ENCODE measurements at places on chromosomes 12 and 14.
A peak's percentile ranks its signal among the peaks of the same experiment; 100 is the strongest.

GRCh38 chr12:101857043-101857558, 20.3 kb upstream of the DRAM1 start:
- no peak for DNase-seq

DNA sequence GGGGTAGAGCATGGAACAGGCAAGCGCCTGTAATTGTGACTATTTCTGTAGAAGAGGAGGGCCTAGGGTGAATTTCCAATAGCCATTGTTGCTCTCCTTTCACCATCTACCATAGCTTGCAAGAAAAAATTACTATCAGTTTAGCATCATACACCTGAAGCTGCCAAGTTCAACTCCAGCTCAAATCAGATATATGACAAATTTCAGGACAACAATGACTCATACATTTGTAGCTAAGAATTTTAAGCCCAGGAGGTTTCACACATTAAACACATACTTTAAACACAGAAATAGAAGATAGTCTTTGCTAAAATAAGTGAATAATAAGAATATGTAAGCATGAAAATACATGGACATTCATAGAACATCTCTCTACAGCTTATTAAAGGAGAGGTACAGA, 17.6 kb upstream of the G2E3 start:
- no peak for DNase-seq

DNA sequence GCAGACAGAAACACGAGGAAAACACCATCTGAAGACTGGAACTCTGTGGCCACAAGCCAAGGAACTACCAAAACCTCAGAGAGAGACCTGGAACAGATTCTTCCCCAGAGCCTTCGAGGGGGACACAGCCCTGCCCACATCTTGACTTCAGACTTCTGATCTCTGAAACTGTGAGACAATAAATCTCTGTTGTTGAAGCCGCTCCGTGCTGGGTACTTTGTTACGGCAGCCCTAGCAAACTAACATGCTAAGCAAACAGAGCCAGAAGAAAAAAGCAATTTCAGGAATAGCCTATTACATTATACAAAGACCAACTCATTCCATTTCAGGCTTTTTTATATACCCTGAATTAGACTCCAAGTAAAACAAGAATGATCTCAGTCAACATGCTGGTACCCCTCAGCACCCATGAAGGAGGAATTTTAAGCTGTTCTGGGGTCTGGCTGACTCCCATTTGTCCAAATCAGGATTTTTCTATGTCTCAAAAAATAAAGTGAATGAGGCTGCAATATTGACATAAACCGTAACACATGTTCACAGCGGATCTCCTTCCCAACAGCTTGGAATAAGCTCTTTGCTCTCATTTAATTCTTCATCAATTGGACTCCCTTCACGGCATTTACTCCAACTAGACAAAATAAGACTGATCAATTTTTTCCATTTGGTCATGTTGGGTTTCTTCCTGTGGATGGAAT, 190.1 kb downstream of the FOXN3 start:
- DNase-seq = no peak

GRCh38 chr12:12018454-12018853, 52.3 kb upstream of the BCL2L14 start:
- DNase-seq = no peak

DNA sequence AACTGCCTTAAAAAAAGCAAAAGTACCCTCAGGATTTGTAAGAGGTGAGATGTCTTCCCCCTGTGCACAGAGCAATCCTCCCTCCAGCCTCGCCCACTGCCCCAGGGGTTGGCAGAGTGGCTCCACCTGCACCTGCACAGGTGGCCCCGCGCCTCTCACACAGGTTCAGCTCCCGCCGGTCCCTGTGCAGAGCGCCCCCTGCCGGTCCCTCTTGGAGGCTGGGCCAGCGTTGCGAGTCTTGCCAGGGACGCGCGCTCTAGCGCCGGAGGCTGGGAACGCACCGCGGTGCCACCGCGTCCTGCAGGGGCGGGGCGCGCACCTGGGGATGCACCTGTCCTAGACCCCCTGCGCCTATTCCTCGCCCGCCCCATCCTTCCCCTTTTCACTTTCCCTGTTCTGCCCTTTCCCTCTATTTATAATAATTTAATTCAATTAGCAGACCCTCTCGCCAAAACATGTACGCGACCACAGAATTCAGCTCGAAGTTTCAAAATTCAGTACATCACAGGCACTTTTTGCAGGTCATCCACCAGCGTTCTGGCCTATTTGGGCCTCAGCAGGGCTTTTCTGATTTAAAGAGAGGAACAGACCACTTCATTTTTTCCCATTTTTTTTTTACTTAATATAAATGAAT, 618.6 kb downstream of the AACS start:
- DNase-seq = no peak

DNA sequence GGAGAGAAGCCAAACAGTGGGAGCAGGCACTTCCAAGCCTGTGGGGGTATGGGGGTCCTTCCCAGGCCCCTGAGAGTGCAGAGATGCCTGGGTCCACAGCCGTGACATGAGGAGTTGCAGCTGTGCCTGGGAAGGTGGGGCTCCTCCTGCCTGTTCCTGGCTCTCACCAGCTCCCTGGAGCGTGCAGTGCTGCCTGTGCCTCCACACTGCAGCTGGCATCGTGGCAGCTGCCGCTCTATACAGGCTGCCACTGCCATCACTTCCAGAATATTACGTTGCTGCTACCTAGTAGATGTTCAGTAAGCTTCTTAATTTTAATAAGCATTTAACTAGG, 223.7 kb downstream of the KCNC2 start:
- DNase-seq = no peak

DNA sequence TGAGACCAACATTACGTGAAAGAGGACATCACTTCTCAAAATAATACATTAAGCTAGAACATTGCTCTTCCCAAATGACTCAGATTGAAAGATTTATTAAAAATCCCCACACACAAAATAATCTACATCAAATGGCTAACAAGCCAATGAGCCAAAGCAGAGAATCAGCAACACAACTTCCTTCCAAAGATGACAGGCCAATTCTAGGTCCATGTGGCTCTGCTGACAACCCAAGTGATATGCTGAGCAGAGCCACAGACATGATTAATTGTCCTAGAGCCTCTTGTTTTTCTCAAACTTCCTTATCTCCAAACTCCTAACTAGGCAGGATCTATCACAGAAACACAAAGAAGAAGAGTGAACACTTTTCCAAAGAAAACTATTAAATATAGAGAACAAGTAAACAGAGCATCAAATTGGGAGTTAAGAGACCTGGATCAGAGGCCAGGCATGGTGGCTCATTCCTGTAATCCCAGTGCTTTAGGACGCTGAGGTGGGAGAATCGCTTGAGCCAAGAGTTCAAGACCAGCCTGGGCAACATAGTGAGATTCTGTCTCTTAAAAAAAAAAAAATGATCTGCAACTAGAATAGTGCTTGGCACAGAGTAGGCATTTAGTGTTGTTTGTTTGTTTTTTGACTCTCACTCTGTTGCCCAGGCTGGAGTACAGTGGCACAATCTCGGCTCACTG, 38.5 kb downstream of the SENP1 start:
- DNase-seq = no peak

- no peak for DNase-seq
Measured at GRCh38 chr14:98742001-98742400, 530.0 kb downstream of the BCL11B start.

DNA sequence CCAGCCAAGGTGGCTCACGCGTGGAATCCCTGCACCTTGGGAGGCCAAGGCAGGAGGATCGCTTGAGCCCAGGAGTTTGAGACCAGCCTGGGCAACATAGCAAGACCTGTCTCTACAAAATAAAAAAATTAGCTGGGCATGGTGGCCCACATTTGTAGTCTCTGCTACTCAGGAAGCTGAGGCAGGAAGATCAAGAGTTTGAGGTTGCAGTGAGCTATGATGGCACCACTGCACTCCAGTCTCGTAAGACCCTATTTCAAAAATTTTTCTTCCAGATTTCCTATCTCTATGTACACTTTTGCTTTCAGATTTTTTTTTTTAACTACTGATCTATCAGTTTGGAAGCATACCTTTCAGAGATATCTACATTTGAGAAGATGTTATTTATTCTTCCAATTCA, 15.3 kb downstream of the SNX6 start:
- no peak for DNase-seq

GRCh38 chr12:25876383-25877045, 82.0 kb upstream of the RASSF8 start:
- no peak for DNase-seq

DNA sequence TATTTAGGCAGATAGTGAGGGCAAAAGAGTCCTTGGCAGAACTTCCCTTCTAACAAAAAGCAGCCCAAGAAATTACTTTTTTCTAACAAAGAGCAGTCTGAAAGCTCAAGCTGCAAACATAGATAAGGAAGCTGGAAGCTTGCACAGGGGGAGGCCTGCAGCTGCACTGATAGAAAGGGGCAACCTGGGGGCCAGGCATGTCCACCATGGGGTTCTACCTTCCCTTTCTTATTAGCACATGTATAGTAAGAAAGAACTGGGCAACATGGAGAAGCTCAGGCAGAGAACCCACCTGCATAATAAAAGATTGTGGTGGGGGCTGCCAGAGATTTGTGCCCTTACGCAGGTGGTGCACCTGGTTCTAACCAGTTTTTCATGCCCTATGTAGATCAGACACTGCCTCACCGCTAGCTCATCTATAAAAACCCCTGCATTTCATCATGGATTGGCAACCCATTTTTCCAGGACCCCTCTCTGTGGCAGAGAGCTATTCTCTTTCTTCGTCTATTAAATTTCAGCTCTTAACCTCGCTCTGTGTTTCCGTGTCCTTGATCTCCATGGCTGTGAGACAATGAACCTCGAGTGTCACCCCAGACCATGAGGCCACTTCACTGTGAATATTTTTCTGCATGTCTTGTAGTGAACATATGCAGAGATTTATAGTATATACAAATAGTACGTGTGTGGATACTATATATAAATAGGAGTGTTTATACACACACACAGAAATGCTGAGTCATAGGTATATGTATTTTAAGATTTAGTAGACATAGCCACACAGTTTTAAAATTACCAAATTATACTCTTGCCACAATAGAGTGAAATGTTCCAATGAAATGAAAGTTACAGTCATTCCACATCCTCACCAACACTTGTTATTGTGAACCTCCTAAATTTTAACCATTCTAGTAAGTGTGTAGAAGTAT, 53.0 kb downstream of the PEX5 start:
- DNase-seq = no peak

DNA sequence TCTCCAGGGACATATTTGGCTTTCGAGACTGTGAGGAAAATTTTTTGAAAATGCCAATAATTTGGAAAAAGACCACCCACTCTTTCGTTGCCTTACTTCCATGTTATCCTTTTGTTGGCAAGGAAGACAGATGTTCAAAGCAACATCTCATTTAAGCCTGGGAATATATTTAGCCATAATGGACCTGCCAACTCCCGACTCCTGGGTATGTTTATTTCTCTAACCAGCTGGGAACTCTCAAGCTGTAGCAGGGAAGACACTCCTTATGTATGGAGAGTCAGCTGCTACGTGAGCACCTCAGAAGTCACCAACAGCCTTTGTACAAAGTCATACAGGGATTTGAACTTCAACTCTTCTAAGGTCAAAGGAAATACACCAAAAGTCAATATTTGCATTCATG, 96.5 kb upstream of the DAAM1 start:
- DNase-seq = no peak

GRCh38 chr12:110338754-110339153, 57.7 kb downstream of the ATP2A2 start:
- DNase-seq = no peak

GRCh38 chr12:44812062-44812461, 64.1 kb downstream of the NELL2 start:
- peak; percentile 28 for DNase-seq

GRCh38 chr14:80434574-80435321, 223.4 kb upstream of the DIO2 start:
- DNase-seq = no peak

DNA sequence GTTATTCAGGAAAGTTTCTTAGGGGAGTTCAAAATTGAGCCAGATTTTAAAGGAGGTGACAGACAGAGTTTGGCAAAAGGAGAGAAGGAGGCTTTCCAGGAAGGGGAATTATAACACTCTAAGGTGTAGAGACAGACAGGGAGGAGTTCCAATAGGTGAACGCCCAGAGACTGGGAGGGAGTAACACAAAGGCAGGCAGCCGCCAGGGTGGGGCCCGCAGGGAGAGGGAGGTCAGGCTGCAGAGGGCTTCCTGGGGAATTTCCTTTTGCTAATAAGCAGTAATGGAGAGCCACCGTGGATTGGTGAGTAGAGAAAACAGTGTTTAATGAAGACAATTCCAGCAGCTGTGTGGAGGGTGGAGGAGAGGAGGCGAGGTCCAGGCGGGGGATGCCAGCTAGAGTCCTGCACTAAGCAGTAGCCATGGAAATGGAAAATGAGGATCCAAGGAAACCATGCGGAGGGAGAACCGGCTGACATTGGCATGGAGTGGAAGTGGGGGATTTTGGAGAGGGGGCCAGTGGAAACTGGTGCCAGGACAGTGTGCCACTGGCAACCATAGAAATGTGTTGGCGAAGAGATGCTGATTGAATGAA, 22.2 kb downstream of the GRIN2B start:
- no peak for DNase-seq

DNA sequence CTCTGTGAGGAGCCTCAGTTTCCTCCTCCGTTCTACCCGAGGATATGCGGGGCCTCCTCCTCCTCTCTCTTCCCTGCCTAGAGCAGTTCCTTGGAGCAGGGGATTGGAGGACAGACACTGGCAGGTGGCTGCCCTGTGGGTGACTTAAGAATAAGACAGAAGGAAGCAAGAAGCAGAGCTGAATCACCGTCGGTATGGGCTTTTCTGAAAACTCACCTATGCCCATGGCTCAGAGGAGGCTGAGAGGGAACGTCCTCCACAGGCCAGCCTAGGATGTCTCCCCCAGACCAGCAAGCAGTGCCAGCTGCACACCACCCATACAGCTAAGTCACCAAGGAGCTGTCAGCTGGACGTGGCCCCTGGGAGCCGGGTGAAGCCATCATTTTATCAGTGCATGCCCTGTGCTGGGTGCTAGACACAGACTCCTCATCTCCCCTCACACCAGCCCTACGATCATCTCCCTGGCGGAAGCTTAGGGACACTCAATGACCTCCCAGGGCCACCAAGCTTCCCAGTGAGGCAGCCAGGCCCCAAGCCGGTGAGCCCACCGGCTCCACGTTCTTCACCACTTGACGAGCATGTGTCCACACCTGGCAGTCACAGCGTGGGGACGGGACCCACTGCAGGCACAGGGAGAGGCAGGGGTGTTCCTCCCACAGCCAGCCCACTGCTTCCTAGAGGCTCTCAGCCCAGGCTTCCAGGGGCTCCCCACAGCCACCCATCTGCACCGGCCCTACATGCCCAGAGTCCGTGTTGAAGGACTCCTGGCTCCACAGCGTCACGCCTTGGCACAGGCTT, 21.4 kb downstream of the ITPK1 start:
- no peak for DNase-seq

DNA sequence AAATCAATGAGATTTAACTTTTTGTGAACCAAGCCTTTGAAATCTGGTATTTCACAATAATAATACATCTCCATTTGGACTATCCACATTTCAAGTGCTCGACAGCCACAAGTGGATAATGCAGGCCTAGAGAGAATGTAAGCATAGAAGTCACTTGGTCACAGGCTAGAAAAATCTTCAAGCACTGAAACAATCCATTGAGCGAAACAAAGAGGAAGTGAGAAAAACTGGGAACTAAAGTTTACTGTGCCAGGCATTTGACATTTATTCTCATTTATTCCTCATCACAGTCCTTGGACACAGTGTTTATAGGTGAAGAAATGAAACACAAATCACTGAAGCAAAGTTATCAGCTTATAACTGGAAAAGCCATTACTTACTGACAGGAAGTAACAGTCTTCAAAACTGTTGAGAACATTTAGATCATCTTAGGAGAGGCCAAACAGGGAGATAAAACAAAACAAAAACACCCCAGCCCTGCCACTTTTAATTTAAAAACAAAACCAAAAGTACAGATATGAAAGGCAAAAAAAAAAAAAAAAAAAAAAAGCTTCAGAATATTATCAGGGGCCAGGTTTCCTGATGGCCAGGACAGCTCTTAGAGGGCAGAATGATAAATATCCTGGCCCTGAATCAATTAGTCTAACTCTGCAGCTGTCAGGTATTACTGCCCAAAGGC, 29.2 kb downstream of the GNS start:
- DNase-seq = no peak
